ENCODE measurements at places on chromosomes 2 and 18. TPM values are rescaled to one million over a fixed set of nuclear protein-coding genes. Genes with fewer than 3 reads are reported as not detected.

Gene CHRND
- not detected for total RNA-seq

GRCh38 chr18:35464831-35465279, 32.9 kb downstream of the INO80C start:
- DNase-seq: no peak

DNA sequence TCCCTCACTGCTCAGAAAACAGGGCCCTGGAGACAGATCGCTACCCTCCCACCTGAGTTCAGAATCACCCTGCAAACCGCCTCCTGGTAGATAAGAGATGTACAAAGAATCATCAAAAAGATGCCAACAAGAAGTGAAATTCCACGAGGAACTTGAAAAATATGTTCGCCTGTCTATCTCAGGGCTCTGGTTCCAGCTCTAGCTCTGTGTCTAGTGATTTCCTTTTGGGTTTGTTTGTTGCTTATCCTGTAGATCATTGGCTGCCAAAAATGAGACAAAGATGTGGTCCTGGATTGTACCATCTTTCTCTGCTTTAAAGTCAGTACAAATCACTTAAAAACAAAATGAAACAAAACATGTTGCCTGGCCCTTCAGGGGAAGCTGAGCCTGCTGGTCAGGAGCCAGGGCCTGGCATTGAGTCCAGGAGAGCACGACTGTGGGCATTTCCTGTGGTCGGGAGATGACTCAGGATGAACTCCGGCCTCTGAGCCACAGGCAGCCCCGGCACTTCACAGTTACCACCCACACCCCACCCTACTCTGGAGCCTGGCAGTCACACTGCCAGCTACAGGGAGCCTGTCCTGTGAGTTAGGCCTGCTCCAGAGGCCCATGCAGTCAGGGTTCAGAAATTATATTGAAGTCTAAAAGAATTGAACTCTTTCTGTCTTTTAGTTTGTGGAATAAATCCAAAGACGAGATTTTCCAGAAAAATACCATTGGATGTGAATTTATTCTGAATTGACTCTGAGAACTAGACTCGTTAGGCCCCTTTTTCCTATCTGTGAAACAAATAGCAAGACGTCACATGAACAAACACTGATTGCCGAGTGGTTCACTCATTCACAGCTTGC, 8.0 kb upstream of the ITGB6 start:
- peak; percentile 85 for DNase-seq

DNA sequence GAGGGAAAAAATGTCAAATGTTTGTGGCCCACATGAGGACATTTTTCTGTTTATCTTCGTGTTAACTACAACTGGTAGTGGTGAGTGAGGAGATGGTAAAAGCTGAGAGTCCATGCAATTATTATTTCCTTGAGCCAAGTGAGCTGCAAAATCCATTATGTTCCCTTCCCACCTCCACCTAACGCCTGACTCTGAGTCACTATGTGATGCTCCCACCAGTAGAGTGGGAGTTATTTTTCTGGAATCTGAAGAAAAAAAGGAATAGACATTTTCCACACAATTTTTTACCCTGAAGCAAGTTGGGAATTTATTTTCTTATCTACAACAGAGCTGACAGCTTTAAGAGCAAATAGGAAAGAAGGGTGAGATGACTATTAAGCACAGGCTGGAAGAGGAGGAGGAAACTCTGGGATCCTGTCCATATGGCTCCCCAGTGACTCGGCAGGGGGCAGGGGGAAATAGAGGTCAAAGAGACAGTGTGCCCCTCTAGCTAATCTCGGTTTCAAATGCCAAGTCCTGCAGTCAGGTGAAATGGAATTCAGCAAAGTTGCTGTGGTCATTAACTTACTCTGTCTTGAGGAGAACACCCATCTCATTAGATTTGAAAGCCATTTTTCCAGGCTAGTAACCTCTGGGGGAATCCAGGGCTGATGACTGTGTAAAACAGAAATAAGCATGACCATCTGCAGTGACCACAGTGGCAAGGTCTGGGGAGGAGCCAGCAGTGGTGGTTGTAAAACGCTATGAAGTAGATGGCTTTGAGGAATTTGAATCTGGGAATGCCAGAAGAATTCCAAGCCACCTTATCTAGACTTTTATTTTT, 463.9 kb downstream of the STK39 start:
- DNase-seq: no peak

- no peak for DNase-seq
Observed at GRCh38 chr18:2169656-2170055, 401.6 kb downstream of the METTL4 start.

Gene CNOT9
- total RNA-seq: 30.7 TPM

DNA sequence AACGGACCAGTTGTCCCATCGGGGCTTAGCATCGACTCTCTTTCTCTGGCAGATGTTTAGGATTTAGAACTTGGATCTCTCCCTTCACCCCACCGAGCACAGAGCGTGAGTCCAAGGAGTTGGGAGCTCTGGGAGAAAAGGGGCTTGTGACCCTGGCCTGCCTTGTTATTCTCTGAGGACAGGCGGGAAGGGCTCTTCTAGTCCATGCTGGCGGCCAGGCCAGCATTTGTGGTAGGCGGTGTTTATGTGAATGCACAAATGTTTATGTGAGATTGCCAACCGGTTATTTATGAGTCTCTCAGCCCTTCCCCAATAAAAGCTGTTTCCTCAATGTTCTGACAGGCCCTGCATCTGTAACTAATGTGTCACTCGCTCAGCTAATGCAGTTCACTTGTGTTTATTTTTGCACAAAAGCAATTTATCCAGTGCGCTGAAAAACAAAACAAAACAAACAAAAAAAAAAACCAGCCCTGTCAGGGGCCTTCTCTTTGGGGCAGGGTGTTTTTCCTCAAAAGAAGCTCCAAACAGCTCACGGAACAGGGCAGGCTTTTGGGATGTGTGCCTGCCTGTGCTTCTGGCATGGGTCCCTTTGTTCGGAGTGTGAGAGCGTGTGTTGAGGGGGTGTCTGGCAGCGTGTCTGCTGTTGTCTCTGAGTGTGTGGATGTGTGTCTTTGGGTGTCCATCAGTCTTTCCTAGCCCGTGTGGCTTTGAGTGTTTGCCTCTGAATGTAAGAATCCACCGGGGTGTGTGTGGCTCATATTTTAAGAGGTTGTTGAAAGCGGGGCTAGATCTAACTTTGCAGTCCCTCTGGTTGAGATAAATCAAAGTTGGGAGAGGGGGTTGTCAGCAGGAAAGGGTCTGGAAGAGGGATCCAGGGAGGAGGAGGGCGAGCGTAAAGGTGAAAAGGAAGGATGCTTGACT, 52.8 kb upstream of the HAAO start:
- peak; percentile 89 for DNase-seq

DNA sequence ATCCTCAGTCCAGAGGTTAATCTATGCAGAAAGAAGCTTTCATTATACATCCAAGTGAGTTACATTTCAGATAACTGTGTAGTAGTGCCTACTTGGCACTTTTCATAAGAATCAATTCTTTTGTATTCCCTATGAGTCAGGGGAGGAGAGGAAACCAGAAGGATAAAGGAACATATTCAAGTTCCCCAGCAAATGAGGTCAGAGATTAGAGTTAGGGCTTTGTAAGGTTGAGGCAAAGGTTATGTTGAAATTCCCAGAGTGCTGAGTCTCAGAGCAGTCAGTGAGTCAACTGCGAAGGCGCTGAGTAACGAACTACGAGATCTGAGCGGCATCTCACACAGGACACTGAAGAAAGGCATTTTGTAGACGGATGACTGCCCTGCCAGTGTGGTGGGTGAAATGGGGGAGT, 25.1 kb upstream of the ME2 start:
- peak; percentile 69 for DNase-seq

Gene B3GNT7
- total RNA-seq: 2.9 TPM

DNA sequence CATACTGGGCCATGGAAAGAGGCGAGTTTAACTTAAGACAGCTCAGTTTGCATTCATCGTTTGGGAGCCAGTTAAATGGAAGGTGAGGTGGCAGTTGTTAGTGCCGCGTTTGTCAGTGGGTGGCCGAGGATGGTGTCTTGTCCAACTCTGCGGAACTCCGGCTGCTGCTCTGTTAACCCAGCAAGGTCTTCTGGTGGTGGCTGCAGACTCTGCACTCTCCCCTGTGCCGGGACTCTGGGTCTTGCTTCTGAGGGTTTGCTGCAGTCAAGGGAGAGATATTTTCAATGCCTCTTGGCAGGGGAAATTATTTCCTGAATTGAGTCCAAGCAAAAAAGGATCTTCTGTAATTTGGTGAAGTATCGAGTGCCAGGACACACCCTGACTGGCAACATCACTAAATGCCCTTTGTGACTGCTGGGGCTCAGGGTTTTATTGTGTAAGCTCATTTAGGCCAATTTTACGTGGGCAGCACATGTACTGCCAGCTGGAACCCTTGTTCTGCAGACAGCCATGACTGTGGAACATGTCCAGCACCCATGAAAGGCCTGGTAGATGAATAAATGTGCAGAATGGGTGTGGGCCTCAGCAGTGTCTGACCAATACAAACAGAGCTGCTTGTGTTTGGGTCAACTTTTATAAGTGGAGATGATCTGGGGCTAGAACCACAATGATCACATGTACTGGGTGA, 58.1 kb downstream of the IL1R2 start:
- peak; percentile 91 for DNase-seq

Gene AQP4
- 1.8 TPM for total RNA-seq

DNA sequence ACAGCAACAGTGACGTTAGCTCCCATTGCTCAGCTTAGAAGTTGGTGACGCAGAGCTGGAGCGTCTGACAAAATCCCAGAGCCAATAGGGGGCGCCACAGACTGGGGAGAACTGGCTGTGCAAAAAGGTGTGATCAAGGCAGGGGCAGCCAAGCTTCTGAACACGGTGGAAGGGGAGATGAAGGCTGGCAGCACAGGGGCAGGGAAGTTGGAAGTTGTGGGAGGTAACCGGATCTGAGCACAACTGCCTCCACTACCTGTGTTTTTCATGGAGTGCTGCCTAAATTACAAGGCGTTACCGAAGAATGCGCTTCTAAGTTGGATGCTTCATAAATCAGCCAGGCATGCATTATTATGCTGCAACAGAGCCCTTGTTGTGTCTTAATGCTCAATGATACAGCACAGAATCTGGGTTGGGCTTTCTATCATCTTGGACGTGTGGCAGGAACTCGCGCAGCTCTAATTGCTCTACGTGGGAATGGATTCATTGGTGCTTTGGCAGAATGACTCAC, 370.0 kb downstream of the SLC4A3 start:
- no peak for DNase-seq

DNA sequence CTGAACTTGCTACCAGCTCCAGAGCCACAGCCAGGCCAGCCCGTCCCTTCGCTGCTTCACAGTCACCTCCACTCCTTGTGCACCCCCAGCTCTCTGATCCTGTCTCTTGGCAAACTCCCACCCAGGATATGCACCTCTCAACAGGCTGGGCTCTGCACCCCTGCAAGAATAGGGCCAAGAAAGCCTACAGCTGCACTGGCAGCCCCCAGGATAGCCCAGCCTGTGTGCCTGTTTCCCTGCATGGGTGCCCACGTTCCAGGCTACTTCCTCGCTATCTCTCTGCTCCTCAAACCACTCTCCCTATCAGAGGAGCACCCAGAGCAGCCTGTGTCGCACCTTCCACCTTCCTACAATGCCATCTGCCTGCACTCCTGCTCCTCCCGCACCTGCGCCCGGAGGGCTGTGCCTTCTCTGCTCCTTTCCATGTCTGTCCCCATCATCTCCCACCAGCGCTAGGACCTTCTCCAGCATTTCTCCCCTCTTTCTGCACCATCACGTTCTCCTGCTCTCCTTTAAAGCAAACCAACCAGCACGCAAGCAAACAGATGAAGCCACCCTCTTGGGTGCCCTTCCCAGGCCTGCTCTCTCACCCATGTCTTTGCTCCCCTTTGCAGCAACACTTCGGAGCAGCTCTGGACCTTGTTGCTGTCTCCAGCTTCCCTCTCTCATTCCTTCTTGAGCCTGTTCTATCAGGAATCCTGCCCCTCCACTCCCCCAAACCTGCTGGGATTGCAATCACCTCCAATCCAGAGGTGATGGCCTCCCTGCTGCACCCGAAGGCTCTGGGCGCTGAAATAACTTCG, 313.2 kb upstream of the HS6ST1 start:
- DNase-seq: peak; percentile 36

DNA sequence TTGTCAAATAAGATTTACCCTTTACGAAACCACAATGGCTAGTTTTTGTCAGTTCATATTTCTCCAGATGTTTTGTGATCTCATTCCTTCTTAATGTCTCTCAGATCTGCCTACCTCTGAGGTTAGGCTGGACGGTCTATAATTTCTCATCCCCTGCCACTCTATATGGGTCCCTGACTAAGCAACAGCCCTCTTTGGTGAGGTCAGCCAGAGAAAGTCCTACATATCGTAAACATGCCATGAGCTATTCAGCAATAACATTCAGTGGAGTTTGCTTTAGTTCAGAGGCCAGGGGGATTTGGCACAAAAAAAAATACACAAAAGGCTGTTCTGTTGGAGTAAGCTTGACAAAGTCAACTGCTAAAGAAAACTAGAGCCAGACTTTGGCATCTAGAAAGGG, 192.1 kb upstream of the NCKAP5 start:
- DNase-seq: no peak

DNA sequence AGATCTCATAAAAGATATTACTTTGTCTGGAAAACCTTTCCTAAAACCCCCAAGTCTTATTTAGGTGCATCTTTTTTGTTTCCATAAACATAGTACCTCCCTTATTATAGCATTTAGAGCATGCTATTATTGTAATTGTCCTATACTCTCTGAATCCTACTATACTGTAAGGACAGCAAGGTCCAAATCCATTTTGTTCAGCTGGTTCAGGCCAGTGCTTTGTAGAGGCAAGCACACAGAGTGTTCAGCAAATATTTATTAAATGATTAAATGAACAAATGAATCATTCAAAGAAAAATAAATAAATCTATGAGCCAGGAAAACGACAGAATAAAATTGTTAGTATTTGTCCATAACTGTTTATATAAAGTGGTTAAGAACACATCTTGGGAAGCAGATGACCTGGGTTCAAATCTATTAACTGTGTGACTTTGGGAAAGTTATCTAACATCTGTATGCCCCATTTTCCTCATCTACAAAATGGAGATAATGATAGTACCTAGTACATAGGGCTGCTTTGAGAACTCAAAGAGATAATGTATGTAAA, 86.0 kb downstream of the COL3A1 start:
- no peak for DNase-seq

DNA sequence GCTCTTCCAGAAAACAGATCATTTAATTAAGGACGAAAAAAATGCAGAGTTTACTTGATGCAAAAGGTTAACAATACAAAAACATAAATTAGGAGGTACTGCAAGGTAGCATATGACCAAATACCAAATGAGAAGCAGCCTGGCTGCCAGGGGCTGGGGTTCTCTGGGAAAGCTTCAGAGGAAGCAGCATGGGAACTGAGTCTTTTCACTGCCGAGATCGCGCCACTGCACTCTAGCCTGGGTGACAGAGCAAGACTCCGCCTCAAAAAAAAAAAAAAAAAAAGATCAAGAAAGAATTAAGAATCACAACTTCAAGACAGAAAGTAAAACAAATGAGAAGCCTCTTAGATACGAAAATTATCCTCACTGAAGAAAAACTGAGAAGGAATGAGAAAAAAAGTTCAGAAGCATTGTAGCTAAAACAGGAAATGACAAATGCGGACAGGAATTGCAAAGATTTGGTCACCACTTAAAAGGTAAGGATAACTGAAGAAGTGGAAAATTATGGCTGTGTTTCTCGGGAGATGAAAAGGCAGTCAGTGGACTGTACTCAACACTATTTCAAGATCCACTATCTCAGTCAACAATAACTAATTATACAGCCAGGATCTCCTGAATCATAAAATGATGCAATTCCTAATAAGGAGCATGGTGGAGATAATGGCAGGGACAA, 4.3 kb downstream of the SEPTIN10 start:
- no peak for DNase-seq

- no peak for DNase-seq
Observed at GRCh38 chr2:211868996-211869533, 669.5 kb downstream of the ERBB4 start.

All from sigmoid colon (tissue), 7 donors.